ENCODE measurements at places on chromosomes 1 and 21.

DNA sequence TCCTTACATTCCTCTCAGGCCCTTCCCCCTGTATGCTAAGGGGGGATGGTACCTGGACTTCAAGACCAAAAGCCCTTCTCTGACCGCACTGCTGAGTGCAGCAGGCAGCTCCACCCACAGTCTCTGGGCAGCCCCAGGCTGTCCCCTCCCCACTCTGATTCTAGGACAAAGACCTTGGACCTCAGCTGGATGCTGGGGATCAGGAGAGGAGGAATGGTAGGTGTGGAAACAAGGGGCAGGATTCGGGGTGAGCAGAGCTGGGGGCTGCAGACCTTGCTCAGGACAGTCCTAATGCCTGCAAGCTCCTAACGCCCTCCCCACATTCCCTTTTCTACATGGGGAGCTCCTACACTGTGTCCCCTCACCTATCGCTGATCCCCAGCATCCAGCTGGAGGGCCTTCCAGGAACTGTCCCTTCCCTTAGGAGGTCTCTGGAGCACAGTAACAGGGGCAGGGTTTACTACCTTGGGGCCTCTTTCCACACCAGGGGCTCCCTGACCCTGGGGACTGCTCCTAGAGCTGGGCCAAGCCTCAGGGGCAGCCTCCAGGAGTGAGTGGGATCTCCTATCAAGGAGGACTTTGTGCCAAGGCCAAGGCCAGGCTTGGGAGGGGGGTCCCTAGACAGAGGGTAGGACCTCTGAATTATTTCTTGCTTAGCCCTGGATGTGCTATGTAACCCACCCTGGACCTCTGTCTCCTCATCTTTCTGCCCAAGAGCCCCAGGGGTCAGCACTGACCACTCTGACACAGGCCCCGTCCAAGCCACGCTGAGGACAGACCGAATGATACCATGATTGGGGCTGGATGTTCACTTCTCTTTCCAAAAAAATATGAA lies 5.6 kb downstream of the CLDN19 start:
- no peak for DNase-seq

- DNase-seq: no peak
These were observed 73.1 kb downstream of the ATP6V1G3 start for GRCh38 chr1:198467342-198467741.

GRCh38 chr1:189859385-189859977 lies 618.2 kb downstream of the BRINP3 start:
- peak; percentile 1 for DNase-seq

- DNase-seq: no peak
These were observed 50.7 kb downstream of the PRDM16 start for GRCh38 chr1:3119725-3120124.
